ENCODE measurements at places on chromosomes 5 and 9. TPM values are rescaled to one million over a fixed set of nuclear protein-coding genes. Genes with fewer than 3 reads are reported as not detected.

FOXD4L6 gene
- total RNA-seq = 0.69 TPM

RASEF gene
- total RNA-seq = 6.9 TPM

DNA sequence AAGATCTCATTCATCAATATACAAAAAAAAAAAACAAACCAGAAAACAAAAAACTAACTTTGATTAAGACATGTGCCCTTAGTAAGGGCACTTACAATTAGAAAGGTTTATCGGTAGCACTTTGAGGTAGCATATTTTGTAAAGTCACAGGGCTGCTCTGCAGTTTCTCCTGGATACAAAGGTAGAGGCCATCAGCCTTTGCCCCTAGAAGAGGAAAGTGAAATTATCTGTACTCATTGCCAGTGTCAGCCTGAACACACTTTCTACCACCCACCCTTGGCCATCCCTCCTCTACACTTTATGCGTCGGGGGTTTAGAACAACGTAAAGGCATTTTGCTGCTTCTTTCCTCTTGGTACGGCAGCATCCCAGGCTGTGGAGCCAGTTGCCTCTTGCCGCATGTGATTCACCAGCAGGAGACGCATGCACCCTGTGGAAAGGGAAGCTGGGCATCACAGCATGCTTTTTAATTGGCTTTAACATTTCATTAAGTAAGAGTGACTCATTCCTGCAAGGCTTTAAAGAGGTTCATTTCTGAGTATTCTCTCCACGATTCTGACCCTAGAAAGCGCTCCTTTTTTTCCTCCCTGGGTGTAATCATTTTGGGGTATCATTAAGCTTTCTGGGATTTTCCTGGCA, 84.6 kb downstream of the CEMIP2 start:
- no peak overlapping the region for H3K27ac ChIP-seq
- H3K27me3 ChIP-seq = no peaks in the 10 kb centered on the region
- DNase-seq = peak; percentile 88

GRCh38 chr9:36575411-36575882, 2.8 kb downstream of the MELK start:
- H3K36me3 ChIP-seq = peaks cover 6% of the 10 kb centered on the region
- H3K4me3 ChIP-seq = peak overlapping the region; percentile 53
- peaks cover 23% of the 10 kb centered on the region for H3K4me1 ChIP-seq
- H3K27me3 ChIP-seq = no peaks in the 10 kb centered on the region
- peak overlapping the region; percentile 47 for H3K27ac ChIP-seq

DNA sequence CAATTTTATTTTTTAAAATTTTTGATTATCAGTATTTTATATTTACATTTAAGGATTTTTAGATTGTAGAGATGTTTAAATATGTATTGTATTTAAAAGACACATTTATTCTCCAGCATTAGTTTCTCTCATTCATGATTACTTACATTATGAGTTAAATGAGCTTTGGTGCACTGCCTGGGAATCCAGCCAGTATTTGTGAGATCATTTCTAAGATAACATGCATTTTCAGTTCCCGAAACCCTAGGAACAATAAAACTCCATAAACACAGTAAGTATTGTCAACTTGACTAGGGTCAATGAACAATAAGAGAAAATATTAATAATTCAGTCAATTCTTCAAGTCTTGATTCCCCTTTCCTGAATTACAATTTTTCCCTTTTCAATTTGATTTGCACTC, 403.3 kb downstream of the PLK2 start:
- no peaks in the 10 kb centered on the region for H3K27me3 ChIP-seq
- H3K27ac ChIP-seq = no peak overlapping the region
- no peak overlapping the region for H3K4me3 ChIP-seq
- H3K4me1 ChIP-seq = no peaks in the 10 kb centered on the region

DNA sequence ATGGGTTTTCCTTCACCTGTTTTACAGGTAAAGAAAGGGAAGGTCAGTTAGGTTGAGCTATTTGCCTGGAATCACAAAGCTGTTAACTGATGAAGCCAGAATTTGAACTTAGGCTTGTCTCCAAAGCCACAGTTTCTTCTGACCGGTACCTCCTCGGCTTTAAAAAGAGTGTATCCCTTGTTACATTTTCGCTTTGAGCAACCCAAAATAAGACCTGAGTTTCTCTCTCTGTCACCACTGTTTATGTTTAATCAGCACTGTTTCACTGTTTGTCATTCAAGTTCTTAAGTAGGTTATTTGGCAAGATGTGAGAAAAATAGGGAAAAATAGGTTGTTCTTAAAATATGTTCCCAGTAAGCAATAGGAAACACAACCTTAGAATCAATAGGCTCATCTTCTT, 84.6 kb downstream of the VCAN start:
- H3K4me1 ChIP-seq = peaks cover 11% of the 10 kb centered on the region
- H3K4me3 ChIP-seq = no peak overlapping the region
- H3K36me3 ChIP-seq = peaks cover 15% of the 10 kb centered on the region
- DNase-seq = no peak

DNA sequence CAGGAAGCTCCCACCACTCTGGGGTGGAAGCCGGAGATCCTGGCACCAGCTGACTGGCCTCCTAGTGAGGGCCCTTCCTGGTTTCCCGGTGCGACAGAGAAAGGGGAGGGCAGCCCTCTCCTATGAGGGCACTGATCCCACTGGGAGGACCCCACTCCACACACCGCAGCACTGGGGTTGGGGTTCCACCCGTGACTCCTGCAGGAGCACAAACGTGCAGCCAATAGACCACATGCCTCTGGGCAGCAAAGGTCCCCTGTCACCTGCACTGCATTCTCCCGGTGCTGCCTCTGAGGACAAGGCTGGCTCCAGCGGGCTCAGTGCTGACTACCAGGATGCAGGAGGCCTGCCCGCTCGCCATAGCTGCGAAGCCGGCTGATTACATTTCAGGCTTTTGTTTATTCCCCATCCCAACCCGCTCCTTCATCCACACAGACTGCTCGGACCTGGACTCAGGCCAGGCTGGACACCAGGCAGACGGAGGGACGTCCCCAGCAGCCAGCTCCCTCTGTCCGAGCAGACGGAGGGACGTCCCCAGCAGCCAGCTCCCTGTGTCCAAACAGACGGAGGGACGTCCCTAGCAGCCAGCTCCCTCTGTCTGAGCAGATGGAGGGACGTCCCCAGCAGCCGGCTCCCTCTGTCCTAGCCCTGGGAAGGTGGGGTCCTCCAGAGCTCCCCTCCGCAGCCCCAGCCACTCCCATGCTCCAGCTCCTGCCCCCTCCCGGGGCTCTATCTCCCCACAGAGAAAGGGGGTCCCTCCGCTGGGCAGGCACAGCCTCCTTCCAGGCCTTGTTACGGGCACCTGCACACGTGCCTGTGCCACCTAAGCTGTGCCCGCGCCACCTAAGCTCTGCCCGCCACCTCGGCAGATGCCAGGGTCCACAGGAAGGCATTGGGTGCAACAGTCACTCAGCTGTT, 8.8 kb upstream of the CEP72 start:
- no peaks in the 10 kb centered on the region for H3K36me3 ChIP-seq
- no peaks in the 10 kb centered on the region for H3K4me1 ChIP-seq
- H3K27me3 ChIP-seq = peaks cover 25% of the 10 kb centered on the region
- no peak overlapping the region for H3K4me3 ChIP-seq

- peaks cover 14% of the 10 kb centered on the region for H3K4me1 ChIP-seq
- H3K4me3 ChIP-seq = no peak overlapping the region
- H3K27ac ChIP-seq = no peak overlapping the region
- H3K27me3 ChIP-seq = no peaks in the 10 kb centered on the region
- peaks cover 4% of the 10 kb centered on the region for H3K36me3 ChIP-seq
These were observed 116.9 kb upstream of the SPOCK1 start for GRCh38 chr5:137616046-137616445.

DNA sequence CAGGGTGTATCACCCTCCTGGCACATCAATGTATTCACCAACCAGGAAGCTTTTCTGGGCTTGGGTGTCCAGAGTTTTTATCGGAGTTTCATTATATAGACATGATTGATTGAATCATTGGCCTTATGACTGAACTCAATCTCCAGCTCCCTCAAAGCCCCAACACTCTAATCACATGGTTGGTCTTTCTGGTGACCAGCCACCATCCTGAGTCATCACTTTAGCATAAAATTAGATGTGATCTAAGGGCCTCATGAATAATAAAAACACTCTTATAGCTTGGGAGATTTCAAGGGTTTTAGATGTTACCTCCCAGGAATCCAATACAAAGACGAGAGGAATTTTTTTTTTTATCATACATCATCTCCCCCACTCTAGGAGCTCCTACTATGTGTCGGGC, 7.7 kb upstream of the PBX3 start:
- peaks cover 6% of the 10 kb centered on the region for H3K36me3 ChIP-seq
- H3K27me3 ChIP-seq = no peaks in the 10 kb centered on the region

DNA sequence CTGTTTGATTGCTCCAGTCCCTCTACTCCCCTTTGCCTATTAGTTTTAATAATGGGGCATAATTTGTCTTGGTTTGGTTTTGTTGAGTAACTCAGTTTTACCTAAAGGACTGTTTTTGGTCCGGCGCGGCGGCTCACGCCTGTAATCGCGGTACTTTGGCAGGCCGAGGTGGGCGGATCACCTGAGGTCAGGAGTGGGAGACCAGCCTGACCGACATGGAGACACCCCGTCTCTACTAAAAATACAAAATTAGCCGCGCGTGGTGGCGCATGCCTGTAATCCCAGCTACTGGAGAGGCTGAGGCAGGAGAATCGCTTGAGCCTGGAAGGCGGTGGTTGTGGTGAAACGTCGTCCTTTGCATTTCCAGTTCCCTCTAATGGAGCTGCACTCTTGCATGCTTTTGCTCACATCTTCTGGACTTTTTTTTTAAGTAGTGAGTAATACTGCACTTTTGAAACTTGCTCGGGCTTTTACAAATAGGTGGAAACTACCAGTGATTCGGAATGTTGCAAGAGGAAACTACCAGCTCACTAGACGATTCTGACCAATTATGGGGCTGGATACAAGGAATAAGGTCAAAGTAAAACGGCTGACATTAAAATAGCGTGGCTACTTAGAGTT, 721 bp upstream of the MAML1 start:
- peaks cover 60% of the 10 kb centered on the region for H3K36me3 ChIP-seq
- peak overlapping the region; percentile 91 for H3K4me3 ChIP-seq
- no peaks in the 10 kb centered on the region for H3K27me3 ChIP-seq

GRCh38 chr5:159854916-159855315, 61.4 kb upstream of the ADRA1B start:
- DNase-seq = peak; percentile 33
- H3K36me3 ChIP-seq = no peaks in the 10 kb centered on the region
- no peak overlapping the region for H3K27ac ChIP-seq

GRCh38 chr9:118009614-118010013, 305.4 kb downstream of the TLR4 start:
- H3K27me3 ChIP-seq = no peaks in the 10 kb centered on the region
- no peaks in the 10 kb centered on the region for H3K4me1 ChIP-seq
- H3K36me3 ChIP-seq = no peaks in the 10 kb centered on the region
- H3K27ac ChIP-seq = no peak overlapping the region
- no peak overlapping the region for H3K4me3 ChIP-seq
- no peak for DNase-seq

GRCh38 chr5:134029156-134029555, 24.4 kb upstream of the VDAC1 start:
- H3K27me3 ChIP-seq = no peaks in the 10 kb centered on the region
- peak; percentile 92 for DNase-seq
- H3K27ac ChIP-seq = no peak overlapping the region
- H3K4me3 ChIP-seq = no peak overlapping the region
- no peaks in the 10 kb centered on the region for H3K36me3 ChIP-seq

GRCh38 chr5:143582176-143582575, 178.7 kb upstream of the NR3C1 start:
- no peaks in the 10 kb centered on the region for H3K27me3 ChIP-seq
- no peak overlapping the region for H3K27ac ChIP-seq
- no peak for DNase-seq
- no peaks in the 10 kb centered on the region for H3K36me3 ChIP-seq
- no peak overlapping the region for H3K4me3 ChIP-seq

GRCh38 chr9:136086213-136086881, 8.7 kb downstream of the NACC2 start:
- H3K36me3 ChIP-seq = peaks cover 22% of the 10 kb centered on the region
- no peak overlapping the region for H3K4me3 ChIP-seq
- no peaks in the 10 kb centered on the region for H3K27me3 ChIP-seq

DNA sequence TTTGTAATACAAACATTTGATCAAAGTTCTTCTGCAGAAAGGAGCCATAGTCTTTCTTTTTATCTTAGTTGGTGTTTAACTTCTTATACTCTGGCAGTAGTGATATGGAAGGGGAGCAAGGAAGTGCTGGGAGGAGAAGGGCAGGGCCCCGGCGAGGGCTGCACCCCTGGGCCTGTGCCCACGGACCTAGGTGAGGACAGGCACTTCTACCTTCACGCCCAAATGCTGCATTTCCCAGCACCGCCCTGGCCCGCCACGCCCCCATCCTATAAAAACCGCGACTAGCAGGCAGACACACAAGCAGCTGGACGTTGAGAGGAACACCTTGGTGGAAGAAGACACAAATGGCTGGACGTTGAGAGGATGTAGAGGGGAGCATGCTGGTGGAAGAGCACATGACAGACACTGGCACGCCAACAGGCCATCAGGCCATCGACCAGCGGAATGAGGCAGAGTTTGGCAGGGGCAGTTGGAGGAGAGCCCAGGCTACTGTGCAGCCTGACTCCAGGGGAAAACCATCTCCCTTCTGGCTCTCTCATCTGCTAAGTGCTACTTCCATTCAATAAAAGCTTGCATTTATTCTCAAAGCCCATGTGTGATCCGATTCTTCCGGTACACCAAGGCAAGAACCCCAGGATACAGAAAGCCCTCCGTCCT, 81.5 kb upstream of the C9orf72 start:
- no peak for DNase-seq
- H3K36me3 ChIP-seq = no peaks in the 10 kb centered on the region
- no peak overlapping the region for H3K27ac ChIP-seq

DNA sequence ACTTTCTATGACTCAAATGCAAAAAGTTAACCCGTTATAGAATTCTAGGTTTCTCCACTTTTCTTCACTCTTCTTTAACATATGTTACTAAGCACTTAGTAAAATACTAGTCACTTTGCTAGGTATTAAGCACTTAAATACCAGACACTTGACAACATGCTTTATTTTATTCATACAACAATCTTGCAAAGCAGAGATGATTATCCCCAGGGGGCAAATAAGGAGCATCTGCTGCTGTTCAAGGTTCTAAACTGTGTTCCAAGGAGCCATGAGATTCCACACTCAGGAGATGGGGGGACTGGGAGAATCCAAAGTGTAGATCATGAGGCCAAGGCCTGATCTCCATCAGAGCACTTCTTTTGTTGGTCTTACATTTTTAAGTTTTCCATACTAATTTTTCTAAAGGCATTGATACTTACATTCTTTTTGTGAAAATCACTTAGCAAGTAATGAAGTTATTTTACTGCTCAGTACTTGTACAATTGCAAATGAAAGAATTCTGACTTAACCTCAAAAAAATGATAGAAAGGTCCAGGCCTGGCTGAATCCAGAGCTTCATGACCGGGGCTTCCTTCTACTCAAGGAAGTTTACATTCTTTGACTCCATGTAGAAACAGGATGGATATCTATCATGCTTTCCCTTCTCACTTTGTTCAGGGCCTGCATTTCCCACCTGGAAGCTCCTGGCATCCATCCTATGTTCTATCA, 504.4 kb upstream of the WWC1 start:
- H3K4me1 ChIP-seq = peaks cover 7% of the 10 kb centered on the region
- no peaks in the 10 kb centered on the region for H3K27me3 ChIP-seq

DNA sequence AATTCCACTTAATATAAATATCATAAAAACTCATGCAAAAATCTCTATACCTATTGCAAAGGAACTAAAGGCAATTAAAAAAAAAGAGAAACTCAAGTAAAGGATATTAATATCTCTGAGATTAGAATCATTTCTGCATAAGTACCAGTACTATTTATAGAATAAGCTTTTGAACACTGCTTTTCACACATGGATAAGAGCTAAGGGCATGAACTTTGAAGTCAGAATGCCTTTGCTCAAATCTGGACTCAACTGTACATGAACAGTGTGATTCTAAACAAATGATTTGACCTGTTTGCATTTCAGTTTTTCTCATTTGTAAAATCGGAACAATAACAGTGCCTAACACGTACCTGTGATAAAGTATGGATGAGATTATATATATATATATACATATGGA, 255.9 kb downstream of the EFNA5 start:
- no peak for DNase-seq
- no peaks in the 10 kb centered on the region for H3K27me3 ChIP-seq
- H3K27ac ChIP-seq = no peak overlapping the region
- H3K4me3 ChIP-seq = no peak overlapping the region
- H3K4me1 ChIP-seq = peaks cover 8% of the 10 kb centered on the region
- peaks cover 10% of the 10 kb centered on the region for H3K36me3 ChIP-seq
